ENCODE measurements at places on chromosomes 7 and 10. TPM values are rescaled to one million over a fixed set of nuclear protein-coding genes. Genes with fewer than 3 reads are reported as not detected.

Gene FAM204A
- total RNA-seq: 75.0 TPM

Gene CALML5
- total RNA-seq: not detected

- no peak for DNase-seq
Measured at GRCh38 chr10:29530112-29530976, 104.4 kb downstream of the SVIL start.

DNA sequence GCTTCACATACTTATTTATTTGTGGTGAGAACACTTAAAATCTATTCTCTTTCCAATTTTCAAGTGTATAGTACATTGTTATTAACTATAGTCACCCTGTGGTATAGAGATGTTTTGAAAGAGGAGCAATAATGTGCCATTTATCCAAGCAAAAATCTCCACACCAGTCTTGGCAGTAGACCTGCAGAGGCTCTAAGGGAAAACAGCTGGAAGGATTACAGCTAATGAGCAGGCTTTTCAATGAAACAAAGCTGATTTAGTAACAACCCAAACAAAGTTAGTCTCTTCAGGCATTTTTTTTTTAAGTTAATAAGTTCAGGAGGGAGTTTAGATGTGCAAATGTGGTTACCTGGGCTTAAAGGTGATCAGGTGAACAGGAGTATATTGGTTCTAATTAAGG is 101.9 kb downstream of the EVX1 start:
- no peak for DNase-seq

GRCh38 chr10:18194634-18195033 is 54.4 kb downstream of the CACNB2 start:
- no peak for DNase-seq

- DNase-seq: no peak
Measured at GRCh38 chr7:44163591-44163990, 22.5 kb upstream of the MYL7 start.

- no peak for DNase-seq
Measured at GRCh38 chr10:126102636-126103035, 206.3 kb downstream of the FANK1 start.

DNA sequence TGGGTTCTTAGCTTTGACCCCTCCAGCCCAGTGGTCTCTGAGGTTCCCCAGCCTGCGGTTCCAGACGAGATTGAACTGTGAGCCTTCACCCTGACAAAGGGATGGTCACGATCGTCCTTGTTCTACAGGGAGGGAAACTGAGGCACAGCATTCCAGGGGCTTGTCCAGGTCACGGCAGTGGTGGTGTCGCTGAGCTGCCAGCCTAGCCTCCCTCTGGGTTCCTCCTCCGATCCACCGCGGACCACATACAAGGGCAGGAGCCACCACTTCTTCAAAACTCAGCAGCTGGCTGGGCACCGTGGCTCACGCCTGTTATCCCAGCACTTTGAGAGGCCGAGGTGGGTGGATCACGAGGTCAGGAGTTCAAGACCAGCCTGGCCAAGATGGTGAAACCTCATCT is 35.8 kb downstream of the ELFN1 start:
- no peak for DNase-seq

Gene KLF14
- 0.26 TPM for total RNA-seq

DNA sequence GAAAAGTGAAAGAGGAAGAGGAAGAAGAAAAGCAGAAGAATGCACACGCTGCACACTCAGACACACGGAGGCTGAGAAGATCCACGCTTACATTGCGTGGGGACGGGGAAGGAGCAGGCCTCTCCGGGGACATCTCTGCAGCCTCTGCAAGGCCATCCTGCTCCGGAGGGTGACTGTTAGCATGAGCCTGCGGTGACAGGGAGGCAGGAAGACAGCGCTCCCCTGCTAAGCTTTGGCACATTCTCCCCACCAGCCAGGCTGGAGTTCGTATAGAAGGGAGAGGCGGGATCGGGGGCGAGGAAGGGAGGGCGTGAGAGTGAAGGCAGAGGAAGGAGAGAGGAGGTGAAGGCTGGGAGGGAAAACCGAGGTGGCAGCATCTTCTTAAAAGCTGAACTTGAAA is 366.0 kb upstream of the SHH start:
- no peak for DNase-seq

Gene ASAH2
- total RNA-seq: 2.3 TPM

GRCh38 chr7:116356979-116357378 is 142.6 kb upstream of the CAV2 start:
- peak; percentile 31 for DNase-seq

Gene GIMAP1
- total RNA-seq: 4.6 TPM

- DNase-seq: peak; percentile 77
Measured at GRCh38 chr10:12707461-12708185, 293.9 kb downstream of the CCDC3 start.

- no peak for DNase-seq
Measured at GRCh38 chr7:79199961-79200360, 253.5 kb downstream of the MAGI2 start.

DNA sequence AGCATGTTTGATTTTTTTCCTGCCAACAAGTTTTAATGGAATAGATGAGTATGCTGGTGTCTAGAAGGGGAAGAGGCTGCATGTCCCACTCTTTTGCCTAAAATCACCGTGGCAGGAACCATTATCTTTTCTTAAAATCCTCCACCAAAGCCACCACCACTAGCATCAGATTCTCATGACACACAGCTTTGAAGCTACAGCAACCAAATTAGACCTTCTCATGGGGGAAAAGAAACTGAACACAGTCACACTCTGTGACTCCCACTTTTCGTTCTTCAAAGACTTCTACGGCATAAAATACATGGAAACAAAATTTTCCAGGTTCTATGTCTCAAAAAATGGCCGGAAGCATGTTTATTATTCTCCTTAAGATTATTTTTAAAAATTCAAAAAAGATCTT is 81.8 kb downstream of the SGMS1 start:
- DNase-seq: no peak
